Activated CD4-positive, alpha-beta memory T cell treated with anti-CD3 and anti-CD28 coated beads for 36 hours (primary cell): ENCODE measurements at places on chromosomes 12 and 14.
A peak's percentile ranks its signal among the peaks of the same experiment; 100 is the strongest.

DNA sequence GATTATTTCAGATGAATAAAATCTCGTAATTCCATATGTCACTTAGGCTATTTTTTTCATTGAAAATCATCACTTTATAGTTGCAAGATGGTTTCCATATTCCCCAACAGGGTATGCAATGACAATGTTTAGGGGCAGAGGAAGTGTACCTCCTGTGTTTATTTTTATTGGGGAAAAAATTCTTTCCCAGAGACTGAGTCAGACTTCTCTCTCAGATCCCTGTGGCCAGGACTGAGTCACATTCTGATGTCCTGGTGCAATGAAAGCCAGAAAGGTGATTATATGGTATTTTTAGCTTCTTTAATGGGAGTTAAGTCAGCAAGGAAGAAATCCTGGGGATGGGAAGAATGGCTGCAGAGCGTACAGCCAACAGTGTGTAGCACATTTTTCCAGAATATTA, 196.9 kb upstream of the ALG10 start:
- DNase-seq = no peak

- DNase-seq = peak; percentile 43
Observed at GRCh38 chr12:67141296-67142018, 127.7 kb upstream of the CAND1 start.

DNA sequence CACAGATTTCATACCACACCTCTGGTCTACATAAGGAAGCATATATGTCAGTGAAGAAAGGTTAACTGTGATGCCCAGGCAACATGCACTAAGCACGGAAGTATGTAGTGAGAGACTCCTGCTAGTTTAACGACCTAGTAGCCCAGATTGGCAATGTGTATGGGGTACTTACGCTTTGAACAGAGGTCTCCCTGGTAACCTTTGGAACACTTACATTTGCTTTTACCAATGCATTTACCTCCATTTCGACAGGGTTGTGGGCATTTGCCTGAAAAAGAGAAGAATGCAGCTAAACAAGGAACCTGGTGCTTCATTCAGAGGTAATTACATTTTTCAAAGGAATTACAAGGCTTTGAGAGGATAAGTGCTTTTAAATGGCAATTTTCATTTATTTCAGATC, 65.2 kb downstream of the WIF1 start:
- no peak for DNase-seq

- no peak for DNase-seq
Observed at GRCh38 chr12:46390304-46390703, 17.7 kb upstream of the SLC38A2 start.

DNA sequence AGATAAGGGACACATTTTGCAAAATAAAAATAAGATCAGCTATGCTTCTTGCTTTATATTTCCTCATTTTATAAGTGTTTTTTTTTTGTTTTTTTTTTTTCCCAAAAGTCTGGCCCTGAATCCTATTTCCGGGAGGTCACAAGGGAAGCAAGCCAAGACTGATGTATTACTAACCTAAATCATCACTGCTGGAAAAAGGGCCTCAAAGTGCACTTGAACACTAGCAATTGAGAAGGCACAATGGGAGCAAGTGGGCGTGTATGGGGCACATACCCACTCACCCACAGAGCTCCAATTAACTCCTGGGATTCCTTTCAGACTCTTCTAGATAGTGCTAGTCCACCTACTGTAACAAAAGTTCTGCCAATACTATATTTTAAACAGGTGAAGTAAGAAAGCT, 58.8 kb downstream of the STON2 start:
- no peak for DNase-seq

DNA sequence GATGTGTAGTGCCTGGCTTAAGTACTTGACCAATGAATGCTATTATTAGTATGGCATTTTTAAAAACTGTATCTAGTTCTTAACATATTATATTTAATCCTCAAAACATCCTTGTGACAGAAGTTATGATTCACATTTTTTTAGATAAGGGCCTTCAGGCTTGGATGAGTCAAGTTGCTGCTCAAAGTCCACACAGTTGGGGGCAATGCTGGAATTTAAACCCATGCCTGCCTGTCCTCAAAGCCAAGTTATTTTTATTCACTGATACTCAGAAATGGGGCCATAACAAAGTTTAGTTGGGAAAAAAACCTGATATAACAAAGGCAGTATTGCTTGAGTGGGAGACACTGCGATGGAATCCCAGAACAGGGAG, 50.6 kb downstream of the RFX4 start:
- no peak for DNase-seq

DNA sequence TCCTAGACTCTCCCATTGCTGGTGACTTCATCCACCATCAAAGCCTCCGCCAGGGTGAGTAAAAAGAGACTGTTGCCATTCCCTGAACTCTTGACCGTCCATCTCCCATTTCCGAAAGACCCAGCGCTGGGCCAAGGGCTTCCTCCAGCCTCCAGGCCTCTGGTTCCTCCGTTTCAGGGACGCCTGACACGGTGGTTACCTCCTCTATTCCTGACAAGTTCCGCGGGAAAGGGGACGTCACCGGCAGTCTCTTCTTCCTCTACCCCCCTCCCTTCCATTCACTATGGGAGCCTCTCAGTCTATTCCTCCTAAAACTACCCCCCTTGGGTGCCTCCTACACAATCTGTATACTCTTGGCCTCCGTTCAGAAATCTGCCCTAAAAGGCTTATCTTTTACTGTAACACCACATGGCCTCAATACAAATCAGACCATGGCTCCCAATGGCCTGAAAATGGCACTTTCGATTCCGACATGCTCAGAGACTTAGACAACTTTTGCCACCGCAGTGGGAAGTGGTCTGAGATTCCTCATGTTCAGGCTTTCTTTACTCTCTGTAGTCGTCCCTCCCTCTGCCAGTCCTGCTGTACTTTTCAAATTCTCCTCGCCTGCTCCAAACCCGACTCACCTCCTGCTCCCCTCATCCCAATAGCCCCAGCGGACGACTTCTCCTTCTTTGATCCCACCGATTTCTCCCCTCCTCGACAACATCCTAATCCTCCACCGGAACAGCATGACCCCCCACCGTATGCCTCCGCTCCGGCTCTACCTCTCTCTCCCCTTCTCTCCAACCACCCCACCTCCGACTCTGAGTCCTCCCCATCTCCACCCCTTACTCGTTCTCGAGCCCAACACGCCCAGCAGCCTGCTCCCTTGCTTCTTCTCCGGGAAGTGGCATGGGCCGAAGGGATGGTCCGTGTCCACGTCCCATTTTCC, 70.4 kb downstream of the MOK start:
- no peak for DNase-seq

DNA sequence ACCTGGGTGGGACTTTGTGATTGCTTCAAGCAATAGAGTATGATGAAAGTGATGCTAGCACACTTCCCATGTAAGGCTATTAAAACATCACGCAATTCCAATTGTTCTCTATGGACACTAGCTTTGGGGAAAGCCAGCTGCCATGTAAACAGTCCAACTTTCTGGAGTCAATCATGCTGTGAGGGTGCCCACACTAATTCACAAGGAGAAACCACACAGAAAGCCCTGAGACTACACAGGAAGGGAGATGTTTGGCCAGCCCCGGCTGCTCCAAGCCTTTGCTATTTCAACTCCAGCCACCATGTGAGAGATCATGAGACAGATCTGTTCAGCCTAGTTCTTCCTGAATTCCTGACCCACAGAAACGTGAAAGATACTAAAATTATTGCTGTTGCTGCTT, 96.3 kb downstream of the ST8SIA1 start:
- DNase-seq = no peak

DNA sequence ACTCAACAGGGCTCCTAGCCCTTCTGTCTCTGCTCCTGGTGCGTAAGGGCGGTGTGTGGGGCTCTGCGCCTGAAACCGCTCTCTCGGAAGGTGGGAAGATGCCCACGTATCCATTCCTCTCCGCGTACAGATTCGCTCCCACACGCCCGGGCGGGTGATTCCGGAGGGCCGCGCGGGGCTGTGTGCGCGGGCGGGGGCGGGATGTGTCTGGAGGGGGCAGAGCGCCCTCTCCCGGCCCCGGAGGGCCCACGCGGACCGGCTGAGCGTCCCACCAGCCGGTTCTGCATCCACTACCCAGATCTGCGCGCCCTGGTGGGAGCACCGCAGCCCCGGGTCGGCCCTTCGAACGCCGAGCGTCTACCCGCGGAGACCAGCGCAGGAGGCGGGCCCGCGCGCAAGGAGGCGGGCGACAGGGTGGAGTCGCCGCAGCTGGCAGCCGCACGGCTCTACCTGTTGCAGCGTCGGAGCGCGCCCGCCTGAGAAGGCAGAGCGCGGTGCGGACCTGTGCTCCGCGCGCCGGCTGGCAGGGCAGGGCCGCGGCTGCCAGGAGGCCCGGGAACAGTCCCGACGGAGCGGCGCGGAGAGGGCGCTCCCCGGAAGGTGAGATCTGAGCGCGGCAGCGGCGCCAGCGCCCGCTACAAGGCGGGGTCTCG, 1.4 kb upstream of the KCNK13 start:
- peak; percentile 68 for DNase-seq

- DNase-seq = no peak
Observed at GRCh38 chr14:69002069-69002468, 23.0 kb upstream of the ACTN1 start.

DNA sequence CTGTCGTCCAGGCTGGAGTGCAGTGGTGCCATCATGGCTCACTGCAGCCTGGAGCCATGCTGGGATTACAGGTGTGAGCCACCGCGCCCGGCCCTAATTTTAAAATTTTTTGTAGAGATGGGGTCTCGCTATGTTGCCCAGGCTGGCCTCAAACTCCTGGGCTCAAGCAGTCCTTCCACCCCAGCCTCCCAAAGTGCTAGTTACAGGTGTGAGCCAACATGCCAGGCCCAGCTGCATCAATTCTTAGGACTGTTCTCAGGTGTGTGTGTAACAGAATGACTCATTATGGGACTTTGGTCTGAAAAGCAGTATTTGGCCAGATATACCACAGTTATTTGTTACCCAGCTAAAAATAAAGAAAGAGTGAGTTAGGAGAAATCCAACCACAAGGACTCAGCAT, 17.4 kb downstream of the LETMD1 start:
- no peak for DNase-seq

DNA sequence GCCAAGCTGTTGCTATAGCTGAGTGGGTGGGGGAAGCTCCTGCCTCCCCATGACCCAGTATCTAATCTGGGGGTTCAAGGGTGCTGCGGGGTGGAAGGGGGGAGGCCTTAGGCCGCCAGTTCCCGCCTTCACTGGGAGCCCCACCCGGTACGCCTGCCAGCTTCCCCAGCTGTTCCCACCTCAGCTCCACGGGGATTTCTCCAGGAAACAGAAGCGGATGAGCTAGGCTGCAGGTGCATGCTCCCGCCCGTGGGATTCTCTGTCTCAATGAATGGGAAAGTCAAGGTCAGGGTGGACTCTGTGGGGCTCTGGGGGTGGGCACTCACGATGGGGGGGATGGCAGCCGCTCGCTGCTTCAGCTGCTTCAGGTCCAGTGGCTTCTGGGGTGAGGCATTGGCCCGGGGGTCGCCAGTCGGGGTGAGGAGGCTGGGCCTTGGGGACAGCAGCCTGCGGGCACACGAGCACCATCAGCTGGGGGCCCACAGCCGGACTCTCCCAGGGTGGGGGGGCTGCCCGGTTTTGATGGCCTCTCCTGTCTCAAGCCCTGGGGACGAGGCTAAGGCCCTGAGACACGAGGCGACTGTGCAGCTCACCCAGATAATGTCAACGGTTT, 68.6 kb downstream of the RFLNA start:
- no peak for DNase-seq

DNA sequence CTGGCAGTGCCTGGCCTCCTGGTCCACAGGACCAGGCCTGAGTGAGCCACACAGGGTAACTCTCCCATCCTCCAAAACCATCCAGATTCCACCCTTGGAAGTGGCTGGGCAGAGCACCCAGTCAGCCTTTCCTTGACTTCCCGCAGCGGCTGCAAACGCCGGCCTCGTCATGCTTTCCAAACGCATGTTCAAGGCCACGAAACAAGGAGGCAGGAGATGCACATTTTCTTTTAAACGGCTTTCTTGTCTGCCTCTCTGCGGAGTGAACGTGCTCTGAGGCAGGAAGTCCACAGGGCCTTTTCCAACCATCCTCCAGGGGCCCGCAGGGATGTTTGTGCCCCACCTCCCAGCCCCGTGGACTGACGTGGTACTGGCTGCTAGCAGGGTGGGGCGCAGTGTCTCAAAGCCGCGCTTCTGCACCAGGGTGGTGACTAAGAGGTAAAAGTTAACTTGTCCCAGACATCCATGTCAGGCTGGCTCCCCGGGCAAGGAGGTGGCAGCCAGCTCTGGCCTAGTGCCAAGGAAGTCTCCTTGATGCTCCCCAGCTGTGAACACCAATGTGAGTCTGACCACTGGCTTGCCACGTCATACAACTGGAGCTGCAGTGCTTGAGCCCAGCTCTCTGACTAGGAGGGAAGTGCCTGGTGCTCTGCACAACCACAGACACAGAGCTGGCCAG, 45.0 kb downstream of the KCNA5 start:
- no peak for DNase-seq

- no peak for DNase-seq
Observed at GRCh38 chr14:85531587-85532373, 1.8 kb downstream of the FLRT2 start.

- peak; percentile 7 for DNase-seq
Observed at GRCh38 chr12:132140918-132141841, 2.9 kb downstream of the DDX51 start.

GRCh38 chr14:81440041-81440440, 39.9 kb upstream of the STON2 start:
- DNase-seq = no peak

DNA sequence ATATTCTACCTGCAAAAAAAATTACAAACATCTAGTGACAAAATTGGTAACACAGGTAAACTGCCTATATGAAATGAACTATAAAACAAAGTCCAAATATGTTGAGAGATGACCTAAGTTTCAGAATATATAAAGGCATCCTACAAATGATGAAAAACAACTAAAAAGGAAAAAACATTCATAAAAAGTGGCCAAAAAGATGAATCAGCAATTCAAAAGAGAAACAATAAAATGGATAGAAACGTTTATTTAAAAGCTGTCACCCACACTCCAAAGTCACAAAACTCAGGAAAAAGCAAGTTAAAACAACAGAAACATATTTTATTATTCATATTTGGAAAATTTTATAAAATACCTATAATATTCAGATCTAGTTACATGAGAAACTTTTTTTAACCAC, 106.5 kb upstream of the DCN start:
- DNase-seq = no peak

GRCh38 chr12:50637870-50638481, 125.9 kb upstream of the ATF1 start:
- no peak for DNase-seq

DNA sequence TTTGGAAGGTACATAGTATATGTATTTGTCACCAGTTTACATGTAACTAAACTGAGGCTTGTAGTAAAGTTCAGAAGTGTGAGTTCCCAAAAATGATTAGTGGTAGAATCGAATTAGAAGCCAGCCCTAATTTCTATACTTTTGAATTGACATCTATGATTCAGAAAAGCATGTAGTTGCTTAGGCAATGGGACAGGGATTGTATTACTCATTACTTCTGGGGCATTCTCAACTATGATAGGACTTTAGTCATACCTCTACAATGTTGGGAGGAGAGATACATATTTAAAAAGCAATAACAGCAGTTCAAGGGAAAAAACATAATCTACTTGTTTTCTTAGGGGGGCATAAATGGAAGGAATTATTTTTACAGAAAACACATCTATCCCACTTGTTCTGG, 277.9 kb upstream of the E2F7 start:
- no peak for DNase-seq

GRCh38 chr14:51004352-51004800, 60.1 kb upstream of the PYGL start:
- DNase-seq = no peak

- no peak for DNase-seq
Observed at GRCh38 chr12:54038871-54039414, 6.1 kb downstream of the HOXC5 start.
